ENCODE measurements at places on chromosomes 16 and 17.

GRCh38 chr17:44223541-44224071, 4.1 kb upstream of the UBTF start:
- DNase-seq, result no peak

DNA sequence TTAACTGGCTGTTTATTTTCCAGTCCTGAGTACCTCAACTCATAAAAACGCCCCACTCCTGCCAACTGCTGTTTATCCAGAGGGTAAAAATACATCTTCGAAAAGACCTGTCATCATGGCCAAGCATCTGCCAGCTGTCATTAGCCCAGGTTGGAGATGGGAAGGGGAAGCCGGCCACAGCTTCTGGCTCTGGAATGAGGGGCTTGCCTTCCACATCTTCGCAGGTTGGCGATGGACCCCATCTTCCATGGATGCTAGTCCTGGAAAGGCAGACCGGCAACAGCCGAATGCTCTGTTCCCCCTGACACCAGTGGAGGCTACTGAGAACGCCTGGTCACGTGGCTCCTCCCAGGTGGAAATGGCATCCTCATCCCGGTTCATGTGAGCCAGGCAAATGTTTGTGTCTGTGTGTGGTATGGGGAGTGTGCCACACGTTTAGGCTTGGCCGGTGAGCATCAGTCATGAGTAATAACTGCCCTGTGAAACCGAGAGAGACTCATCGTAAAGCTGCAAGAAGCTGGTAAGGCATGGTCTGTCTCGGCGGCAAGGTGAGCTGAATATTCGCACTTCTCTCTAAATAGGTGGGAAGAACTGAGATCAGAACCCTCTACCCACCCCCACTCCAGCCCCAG, 420 bp upstream of the KRTAP17-1 start:
- DNase-seq, result no peak

DNA sequence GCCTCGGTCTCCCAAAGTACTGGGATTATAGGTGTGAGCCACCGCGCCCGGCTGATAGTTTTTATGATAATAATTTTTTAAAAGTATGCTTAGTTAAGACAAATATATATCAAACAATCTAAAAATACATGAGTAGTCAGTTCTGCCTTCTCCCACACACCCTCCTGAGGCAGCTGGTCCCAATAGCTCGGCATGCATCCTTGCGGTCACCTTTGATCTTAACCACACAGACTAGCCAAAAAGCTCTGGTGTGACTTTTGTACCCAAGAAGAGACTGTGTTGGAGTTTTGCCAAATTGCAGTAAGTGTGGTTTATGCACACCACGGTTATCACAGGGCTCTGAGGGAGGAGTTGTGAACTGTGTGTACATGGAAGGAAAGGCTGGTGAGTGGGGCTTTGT, 25.6 kb downstream of the ATP6V0A1 start:
- DNase-seq, result peak; percentile 48

- DNase-seq, result no peak
Observed at GRCh38 chr17:57563958-57564357, 181.1 kb downstream of the CCDC182 start.

DNA sequence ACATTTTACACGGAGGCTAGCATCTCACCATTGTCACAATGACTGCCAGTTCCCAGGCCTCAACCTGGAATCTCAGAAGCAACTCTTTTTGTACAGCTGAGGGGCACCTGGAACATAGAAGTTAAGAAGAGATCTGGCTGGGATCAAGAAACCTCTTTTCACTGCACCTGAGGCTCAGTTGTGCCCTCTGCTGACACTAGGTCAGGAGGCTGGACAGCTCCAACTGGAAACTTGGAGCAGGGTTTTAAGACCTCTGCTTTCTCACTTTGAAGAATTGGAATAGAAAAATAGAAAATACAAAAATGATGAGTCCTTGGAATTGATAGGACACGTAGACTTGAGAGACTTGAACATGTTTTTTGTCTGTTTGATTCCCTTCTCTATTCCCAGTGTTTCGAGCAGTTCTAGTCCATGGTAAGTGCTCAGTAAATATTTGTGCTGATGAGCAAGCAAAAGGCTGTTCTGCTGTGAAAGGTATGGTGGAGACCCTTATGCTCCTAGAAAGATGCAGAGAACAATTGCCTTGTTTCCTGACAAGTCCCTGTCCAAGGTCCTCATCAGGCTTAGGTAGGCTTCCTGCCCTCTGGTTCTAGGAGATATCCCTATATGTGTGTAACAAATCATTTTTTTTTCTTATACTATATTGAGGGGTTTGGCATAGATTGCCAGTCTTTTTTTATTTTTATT, 13.6 kb upstream of the PPM1D start:
- no peak for DNase-seq

DNA sequence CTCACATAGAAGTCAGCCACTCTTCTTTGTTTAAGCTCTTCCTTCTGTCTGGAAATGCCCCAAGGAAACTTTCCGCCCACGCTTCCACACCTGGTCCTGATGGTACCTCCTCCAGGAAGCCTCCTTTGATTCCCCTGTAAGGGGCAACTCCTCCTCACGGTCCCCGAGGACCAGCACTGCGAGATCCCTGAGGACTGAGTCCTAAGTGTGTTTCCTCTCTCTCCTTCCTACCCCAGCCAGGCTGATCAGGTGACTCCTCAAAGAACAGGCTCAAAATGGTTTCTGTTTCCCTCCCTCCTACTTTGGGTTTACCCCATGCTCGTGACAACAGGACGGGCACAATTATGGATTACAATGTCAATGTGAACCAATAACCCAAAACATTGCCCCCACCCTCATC, 63.0 kb upstream of the MED9 start:
- DNase-seq, result no peak

DNA sequence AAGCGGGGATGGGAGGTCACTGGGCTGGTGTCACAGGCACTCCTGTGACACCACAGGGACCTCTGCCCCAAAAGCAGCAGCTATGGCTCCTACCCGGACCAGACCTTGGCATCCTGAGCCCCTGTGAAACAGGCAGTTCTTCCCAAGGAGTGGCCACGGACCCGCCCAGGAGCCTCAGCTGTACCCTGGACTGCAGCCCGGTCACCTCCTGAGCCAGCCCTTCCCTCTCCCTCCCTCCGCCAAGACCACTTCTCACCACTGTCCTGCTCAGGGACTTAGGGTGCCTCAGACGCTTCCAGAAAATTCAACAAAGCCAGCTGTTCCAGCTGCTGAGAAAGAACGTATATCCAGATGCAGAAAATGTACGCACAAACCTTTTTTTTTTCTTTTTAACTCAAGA, 13.9 kb upstream of the NCBP3 start:
- no peak for DNase-seq

DNA sequence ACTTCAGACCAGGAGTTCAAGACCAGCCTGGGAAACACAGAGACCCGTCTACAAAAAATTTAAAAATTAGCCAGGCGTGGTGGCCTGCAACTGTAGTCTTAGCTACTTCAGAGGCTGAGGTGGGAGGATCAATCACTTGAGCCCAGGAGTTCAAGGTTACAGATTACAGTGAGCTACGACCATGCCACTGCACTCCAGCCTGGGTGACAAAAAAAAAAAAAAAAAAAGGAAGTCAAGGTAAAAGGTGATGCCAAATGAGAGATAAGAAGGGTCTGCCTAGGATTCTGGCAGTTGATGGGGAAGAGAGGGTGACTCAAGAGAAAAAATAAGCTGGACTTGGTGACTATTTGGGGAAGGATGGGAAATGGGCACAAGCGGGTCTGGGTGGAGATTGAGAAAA, 32.5 kb downstream of the MYO18A start:
- DNase-seq, result no peak

GRCh38 chr17:2237521-2237921, 66.1 kb downstream of the SMG6 start:
- DNase-seq, result no peak

GRCh38 chr16:15833541-15833940, 23.3 kb downstream of the MYH11 start:
- no peak for DNase-seq

- DNase-seq, result peak; percentile 40
Observed at GRCh38 chr16:71882505-71883167, 1.3 kb downstream of the ZNF821 start.

DNA sequence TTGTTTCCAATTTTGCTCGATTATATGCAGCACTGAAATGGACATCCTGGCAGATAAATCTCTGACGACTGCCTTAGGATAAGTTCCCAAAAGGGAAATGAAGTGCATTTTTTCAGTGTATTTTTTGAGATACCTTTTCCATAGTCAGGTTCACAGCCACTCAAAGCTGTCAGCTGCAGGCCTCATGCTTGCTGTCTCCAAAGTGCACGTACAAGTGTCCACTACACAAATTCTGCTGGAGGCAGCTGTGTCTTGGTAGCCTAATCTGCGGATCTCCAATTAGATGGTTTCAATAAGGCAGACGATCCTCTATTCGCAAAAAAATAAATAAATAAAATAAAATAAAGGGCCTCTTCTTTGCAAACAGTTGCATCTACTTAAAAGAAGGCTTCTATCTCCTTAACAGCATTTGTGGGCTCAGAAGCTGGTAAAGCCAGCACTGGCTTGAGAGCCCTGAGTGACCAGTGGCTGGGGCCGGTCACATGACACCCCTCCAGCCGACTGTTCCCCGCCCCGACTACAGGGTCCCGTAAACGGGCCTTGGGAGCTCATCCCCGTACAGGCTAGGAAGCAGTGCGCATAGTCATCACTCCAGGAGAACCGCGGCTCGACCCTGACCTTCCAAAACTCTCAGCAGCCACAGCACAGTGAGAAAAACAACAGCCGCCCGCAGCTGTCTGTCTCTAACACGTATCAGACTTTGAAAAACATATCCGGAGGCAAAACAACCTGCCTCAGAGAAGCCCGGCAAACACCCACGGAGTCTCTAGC, 18.8 kb downstream of the RPH3AL start:
- no peak for DNase-seq

- DNase-seq, result no peak
Observed at GRCh38 chr16:66399031-66399430, 28.1 kb upstream of the BEAN1 start.

DNA sequence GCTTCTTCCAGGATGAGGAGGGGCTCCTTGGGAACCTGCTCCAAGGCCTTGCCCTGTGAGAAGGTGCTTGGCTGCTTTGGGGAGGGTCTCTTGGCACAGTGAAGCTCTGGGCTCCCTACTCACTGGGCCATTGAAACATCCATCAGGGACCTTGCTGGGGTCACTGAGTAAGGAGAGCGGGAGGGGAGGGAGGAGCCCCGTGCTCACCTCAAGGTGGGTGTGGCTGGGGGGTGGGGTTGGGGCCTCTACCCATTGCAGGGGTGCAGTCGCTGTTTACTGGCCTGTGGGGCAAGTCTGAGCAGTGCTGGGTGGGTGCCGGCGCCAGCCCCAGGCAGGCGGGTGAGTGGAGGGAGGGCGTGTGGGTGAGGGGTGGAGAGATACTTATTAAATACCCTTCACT, 9.9 kb downstream of the TNS4 start:
- DNase-seq, result no peak

- DNase-seq, result no peak
Observed at GRCh38 chr17:72684405-72685020, 408.0 kb downstream of the SLC39A11 start.

- no peak for DNase-seq
Observed at GRCh38 chr16:49050607-49051006, 231.0 kb downstream of the CBLN1 start.

- DNase-seq, result no peak
Observed at GRCh38 chr17:71900621-71901229, 220.1 kb upstream of the SOX9 start.

DNA sequence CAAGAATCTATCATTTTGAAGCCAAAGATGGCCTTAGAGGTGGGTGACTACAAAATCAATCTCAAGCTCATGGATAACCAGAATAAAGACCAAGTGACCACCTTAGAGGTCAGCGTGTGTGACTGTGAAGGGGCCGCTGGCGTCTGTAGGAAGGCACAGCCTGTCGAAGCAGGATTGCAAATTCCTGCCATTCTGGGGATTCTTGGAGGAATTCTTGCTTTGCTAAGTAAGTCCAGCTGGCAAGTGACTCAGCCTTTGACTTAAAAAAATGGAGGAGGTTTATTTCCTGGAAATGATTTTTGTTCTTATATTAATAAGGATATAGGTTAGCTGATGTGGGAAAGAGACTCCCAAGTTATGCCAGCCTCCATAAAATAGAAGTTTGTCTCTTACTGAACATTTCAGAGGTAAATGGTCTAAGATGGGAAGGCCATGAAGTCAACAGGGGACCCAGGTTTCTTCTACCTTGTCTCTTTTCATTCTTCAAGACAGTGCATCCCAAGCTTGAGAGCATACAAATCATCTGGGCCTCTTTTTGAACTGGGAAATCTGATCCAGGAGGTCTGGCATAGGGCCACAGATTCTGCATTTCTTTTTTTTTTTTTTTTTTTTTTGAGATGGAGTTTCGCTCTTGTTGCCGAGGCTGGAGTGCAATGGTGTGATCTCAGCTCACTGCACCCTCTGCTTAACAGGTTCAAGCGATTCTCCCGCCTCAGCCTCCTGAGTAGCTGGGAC, 19.8 kb upstream of the TANGO6 start:
- no peak for DNase-seq

DNA sequence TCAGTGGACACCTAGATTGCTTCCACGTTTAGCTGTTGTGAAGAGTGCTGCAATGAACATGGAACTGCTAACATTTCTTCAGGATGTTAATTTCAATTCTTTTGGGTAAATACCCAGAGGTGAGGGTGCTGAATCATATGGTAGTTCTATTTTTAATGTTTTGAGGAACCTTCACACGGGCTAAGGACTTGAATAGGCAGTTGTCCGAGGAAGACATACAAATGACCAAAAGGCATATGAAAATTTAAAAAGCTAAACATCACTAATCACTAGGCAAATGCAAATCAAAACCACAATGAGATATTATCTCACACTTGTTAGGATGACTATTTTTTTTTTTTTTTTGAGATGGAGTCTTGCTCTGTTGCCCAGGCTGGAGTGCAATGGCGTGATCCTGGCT, 173.3 kb downstream of the PRKCB start:
- DNase-seq, result no peak

GRCh38 chr16:11615748-11616447, 29.2 kb upstream of the LITAF start:
- no peak for DNase-seq
